ENCODE measurements at places on chromosomes 1 and 21.

- no peak for DNase-seq
Observed at GRCh38 chr1:155969377-155969791, 9.0 kb downstream of the ARHGEF2 start.

GRCh38 chr1:186207391-186208085 is 167.5 kb downstream of the TPR start:
- DNase-seq, result no peak

DNA sequence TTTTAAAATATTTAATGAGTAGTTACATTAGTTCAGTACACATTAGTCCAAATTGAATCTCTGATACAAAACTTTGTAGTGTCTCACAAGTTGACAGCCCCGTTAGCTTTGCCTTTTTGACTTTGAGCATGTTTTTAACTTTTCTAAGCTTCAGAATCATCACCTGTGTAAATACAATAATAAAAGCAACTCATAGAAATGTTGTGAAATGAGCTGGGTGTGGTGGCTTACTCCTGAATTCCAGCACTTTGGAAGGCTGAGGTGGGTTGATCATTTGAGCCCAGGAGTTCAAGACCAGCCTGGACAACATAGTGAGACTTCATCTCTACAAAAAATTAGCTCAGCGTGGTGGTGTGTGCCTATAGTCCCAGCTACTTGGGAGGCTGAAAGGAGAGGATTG is 11.1 kb downstream of the RRP15 start:
- no peak for DNase-seq

GRCh38 chr1:201999625-202000238 is 10.7 kb upstream of the ELF3 start:
- DNase-seq, result no peak

DNA sequence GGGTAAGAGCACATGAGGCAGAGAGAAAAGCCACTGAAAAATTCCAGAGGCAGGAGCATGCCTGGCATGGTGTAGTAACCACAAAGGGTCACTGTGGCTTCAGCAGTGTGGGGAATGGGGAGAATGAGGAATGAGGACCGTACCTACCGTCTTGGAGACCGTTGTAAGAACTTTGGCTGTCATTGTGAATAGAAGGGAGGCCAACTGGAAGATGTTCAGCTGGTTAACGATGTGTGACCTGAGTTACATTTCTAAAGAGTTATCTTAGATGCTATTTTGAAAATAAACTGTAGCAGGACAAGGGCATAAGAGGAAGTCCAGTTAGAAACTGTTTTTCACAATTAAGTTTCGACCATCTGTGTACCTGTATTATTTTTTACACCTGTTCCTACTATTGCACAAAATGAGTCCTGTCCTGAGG is 365.5 kb upstream of the SGIP1 start:
- no peak for DNase-seq

GRCh38 chr1:64956733-64957441 is 9.5 kb downstream of the JAK1 start:
- no peak for DNase-seq

DNA sequence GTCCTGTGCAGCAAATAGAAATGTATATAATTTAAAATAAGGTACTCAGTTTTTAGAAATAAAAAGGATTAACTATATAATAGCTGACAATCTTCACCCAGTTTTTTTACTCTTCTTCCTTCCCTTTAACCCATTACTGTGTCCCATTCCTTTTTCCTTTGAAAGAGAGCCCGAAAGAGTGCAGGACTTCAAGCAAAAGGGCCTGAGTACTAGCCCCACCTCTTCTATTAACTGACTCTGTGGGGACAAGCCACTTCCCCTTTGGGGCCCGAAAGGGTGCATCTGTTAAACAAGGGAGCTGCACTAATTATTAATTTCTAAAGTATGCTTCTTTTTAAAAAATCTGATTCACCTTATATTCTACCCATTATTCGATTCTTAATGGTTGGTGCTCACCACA is 3.3 kb downstream of the USP24 start:
- no peak for DNase-seq

DNA sequence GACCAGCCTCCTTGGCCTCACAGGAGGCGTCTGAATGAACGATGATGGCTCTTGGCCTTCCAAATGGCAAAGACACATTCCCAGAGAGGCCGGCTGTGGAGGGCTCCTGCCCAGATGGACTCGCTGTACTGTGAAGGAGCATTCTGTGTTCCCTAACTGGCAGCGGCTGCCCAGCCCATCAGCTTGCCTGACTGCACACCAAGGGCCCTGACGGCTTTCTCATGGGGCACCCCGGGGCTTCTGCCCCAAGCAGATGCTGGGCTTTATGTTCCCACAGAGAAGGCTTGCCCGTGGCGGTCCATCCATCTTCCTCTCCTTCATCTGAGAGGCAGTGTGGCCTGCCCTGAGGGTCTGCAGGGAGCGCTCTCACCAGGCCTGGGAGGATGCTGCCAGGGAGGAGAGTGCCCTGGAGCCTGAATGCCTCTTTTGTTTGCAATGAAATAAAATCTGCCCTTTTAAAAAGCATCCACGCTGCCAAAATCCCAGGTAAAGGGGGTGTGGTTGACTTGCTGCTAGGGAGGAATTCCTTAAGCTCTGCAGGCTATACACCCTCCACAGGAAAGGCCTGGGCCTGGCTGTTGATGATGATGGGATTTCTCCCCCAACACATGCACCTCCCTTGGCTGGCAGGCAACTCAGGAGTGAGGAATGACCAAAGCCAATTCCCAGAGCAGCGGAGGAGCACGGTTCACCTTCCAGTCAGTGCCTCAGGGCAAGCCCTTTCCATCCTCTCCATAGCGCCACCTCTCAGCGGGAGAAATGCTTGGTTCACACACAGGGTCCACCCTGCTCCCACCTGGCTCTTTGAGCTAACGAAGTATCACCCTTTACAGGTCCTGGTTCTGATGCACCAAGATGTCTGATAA is 84.6 kb upstream of the SSX2IP start:
- no peak for DNase-seq

DNA sequence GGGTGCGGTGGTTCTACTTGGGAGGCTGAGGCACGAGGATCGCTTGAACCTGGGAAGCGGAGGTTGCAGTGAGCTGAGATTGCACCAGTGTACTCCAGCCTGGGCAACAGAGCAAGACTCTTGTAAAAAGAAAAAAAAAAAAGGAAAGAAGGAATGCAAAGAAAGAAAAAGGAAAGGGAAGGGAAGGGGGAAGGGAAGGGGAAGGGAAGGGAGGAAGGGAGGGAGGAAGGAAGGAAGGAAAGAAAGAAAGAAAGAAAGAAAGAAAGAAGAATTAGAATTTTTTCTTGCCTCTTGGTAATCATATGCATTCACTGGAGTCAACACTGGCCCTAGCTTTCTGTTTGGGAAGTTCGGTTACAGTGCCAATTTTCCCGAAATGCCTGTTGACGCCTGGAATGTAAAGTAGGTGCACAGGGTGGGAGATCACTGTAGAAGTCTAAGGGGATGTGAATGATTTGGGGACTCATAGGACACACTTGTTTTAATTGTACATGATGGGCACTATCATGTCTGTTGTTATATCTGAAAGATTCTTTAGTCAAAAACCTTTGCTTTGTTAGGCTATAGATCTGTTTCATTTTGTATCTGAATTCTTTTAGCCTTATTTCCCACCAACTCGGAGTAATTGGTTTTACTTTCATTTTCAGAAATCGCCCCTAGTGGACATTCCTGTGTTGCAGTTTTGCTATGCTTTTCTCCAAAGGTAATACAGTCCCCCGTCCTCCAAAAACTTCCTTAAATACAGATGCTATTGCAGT is 59.8 kb upstream of the MORC3 start:
- DNase-seq, result no peak

DNA sequence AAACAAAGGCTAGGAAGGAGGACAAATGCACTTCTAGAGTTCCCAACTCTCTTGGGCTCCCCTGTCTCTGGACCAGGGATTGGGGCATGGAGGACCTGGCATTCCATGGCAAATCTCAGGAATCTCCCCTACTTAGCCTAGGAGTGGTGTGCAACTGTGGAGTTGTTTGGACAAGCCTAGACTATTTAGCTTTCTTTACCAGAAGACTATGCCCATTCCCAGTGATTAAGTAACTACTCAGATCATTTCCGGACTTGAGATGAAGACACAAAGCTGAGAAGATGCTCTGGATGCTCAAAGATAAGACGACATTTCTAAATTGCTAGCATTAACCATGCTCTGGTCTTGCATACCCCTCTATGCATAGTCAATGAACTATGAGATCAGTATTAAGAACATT is 13.7 kb upstream of the MARK1 start:
- DNase-seq, result no peak

DNA sequence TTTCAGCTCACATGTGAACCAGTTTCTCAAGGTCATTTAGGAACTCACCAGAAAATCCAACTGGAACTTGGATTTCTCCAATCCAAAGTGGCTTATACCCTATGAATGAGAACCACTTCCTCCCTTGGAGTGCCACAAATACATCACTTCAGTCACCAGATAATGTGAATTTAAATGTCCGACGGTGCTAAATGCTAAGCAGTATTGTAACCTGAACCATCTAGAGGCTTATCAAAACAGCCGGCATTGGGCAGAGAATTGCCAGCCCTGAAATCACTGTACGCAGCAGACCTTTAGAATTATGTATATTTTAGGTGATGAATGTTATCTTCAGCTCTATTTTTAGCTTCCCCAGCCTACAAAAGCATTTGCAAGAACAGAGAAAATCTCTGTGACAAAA is 76.8 kb upstream of the COX20 start:
- DNase-seq, result no peak

- no peak for DNase-seq
Observed at GRCh38 chr1:2392686-2393085, 1.0 kb downstream of the RER1 start.

- DNase-seq, result no peak
Observed at GRCh38 chr1:181701891-181702290, 218.6 kb downstream of the CACNA1E start.

DNA sequence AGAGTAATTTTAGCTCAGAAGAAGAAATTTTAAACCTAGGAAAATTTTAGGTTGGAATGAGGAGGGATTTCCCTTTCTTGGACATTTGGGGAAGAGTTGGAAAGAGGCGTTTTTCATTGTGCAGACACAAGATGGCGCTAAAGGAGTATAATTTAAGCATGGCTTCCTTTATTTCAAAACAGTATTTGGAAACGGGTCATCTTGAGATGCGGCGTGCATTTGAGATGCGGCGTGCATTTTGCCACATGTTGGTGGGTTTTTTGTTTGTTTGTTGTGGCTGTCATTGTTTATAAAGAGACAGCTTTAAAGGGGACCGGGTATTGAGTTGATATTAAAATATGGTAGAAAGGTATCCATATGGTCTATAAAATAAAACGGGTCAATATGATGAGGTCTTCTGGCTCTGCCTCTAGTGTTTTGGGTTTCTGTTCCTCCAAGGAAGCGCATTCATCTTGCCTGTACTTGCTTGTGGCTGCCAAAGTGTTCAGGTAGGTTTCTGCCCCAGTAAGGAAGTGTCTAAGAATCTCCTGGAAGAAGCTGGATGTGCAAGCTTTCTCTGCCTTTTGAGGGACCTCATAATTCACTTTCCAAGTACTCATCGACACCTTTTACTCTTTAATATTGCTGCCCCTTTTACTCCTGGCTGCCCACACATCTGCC is 210.3 kb downstream of the SLC35F3 start:
- DNase-seq, result no peak

DNA sequence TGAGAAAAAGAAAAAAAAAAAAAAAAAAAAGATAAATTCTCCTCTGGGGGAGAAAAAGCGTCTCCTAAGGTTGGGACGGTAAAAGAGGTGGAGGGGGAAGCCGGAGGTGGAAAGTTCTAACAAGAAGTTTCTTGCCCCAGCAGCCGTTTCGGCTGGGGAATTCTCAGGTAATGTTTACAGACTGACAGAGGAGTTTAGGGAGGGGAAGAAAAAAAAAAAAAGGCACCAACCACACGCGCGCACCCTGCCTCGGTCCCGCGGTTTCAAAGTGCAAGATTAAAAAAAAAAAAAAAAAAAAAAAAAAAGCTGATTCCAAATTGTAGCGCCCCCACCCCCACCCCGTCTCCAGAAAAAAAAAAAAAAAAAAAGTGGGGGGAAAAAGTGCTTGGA is 504 bp downstream of the DHRS3 start:
- DNase-seq, result peak; percentile 43

DNA sequence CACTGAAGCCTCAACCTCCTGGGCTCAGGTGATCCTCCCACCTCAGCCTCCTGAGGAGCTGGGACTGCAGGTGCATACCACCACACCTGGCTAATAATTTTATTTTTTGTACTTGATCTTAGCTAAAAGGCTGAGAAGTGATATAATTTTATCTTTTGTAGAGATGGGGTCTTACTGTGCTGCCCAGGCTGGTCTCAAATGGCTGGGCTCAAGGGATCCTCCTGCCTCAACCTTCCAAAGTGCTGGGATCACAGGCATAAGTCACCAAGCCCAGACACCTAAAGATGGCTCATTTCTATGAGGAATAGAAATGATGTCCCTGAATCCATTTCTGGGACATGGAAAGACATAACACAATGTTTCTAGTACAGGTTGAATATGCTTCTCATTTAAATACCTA is 57.8 kb downstream of the TOMM20 start:
- no peak for DNase-seq

GRCh38 chr21:35208810-35209517 is 159.9 kb upstream of the RUNX1 start:
- DNase-seq, result no peak

DNA sequence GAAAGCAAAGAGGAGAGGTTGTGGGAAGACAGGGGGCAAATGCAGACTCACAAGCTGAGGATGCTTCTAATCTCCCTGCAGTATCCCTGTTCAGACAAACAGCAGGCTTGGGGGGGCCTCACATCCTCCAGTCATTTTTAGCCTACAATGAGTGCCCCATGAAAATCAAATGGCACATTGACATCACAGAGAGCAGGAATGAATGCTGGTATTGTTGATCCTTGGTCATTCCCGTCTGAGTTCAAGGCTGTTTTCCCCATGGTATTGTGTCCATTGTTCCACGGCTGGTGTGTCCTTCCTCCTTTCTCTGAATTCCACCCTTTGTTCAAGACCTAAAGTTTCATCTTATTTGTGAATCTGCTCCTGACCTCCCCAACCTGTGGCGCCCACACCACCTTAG is 545.6 kb downstream of the AJAP1 start:
- no peak for DNase-seq

DNA sequence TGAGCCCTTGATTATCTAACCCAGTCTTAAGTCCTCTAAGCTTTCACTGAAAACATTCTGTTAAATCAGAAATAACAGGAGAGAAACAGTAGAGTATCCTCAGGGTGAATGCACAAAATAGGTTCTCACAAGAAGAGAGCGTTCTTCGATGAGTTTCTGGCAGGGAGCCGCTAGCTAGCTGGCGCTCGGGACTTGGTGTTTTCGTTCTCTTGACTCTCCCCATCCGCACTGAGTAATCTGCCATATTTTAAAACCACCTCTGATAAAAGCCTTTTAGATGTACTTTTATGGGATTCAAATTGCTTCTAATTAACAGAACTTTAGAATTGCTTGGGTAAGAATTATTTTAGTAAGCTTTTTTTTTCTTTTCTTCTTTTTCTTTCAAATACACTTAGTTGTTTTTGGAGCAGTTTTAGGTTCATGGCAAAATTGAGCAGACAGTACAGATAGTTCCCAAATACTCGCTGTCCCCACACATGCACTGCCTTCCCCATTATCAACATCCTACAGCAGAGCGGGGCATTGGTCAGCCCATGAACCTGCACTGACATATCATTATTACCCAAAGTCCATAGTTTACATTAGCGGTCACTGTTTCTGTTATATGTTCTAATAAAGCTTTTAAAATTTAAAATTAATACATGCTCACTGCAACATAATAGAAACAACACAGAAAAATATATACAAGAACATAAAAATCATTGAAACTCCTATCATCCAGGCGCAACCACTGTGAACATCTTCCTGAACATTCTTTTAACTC is 35.4 kb downstream of the PRDM2 start:
- no peak for DNase-seq

All from T-helper 17 cell (primary cell).